ENCODE measurements at places on chromosomes 3 and 15.
A peak's percentile ranks its signal among the peaks of the same experiment; 100 is the strongest.

DNA sequence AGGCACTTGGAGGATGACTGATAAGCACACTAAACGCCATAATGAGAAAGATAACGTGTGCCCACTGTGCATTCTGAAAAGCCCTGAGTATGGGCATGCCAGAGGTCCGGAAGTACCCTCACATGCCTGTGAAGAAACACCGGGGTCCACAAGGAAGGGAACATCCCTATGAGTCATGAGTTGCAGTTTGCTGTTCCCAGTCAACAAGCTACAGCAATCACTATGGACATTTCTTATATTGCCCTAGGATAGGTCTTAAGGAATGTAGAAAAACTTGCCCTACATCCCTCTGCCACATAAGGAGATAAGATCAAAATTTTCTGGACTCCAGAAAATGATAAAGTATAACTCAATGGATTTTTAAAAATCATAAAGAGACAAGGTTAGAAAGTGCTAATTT, 9.9 kb downstream of the MB21D2 start:
- DNase-seq = no peak

- DNase-seq = peak; percentile 44
Observed at GRCh38 chr15:99729920-99730319, 3.3 kb downstream of the LYSMD4 start.

DNA sequence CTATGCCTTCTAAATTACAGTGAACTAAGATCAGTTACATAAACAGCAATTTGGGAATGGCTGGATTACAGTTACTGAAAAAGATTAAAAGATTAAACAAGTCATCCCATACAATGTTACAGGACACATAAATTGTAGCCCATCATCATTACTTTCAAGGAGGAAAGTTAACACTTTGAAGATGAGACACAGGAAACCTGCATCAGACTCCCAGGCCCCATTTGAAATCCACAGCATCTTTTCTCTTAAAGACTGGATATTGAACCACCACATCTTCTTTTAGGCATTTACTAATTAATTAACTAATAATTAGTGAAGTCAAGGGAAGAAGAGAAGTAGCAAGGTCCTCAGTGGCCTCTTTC, 170.2 kb downstream of the PLCL2 start:
- DNase-seq = no peak

DNA sequence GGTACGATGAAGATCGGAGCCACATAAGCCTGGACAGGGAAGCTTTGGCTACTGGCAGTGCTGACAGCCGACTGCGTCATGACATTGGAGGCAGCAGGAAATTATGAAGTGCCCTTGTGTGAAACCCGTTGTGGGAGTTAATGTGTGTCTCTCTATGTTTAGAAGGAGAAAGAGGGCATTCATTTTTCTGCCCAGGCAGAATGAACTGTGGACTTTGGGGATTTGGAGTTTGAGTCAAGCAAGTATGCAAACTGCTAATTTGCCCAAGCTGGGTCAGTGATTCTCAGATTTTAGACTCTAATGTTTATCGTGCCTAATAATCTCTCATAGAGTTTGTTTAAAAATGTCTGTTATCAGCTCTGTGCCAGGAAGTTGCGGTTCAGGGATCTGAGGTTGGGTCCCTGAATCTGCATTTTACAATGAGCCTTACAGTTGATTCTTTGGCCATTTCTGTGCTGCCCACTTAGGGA, 5.6 kb downstream of the CTXND1 start:
- no peak for DNase-seq

DNA sequence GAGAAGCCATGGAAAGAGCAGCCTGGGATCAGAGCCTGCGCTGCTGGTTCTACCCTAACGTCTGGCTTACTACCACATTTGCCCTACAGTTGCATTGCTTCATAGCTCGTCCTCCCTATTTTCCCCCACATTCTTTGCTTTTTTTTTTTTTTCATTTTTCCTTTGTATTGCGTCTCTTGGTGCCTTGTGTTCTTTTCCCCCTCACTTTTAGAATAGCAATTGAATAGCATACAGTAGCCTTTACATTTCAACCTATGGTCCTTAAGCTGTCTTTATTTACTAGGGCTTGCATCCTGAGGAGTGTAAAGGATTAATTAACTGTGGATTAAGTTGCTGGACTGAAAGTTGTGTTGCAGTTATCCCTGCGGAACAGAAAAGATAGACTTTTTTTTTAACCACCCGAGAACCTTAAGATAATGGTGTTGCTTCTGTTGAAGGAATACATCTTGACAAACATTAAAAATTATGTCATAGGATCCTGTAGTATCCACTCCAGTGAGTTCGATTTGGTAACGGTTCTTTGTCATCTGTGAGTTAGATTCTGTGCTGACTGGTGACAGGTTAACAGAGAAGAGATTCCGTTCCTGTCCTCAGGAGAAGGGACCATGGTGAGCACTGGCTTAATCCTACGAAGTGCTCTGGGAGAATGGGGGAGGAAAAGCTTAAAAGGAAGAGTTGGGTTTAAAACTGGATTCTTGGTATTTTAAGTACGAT, 417.4 kb upstream of the NAALADL2 start:
- DNase-seq = no peak

DNA sequence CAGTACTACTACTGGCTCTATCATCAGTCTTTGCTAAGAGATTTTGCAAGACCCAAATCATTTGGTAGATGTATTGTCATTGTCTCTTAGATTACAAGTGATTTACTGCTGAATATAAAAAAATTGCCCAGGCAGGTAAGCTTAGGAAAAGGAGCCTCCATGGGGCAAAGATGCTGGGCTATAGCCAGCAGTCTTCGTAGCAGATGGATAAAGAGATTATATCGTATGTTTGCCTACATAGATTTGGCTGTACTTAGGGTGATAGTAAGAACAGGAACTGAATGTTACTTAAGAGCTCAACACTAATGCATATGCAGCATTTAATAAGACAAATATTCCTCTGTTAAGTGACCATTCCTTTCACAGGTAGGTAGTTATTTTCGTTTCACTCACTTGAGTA, 48.9 kb downstream of the PTPRG start:
- DNase-seq = no peak

GRCh38 chr3:161405087-161405486, 33.8 kb upstream of the SPTSSB start:
- no peak for DNase-seq

- no peak for DNase-seq
Observed at GRCh38 chr3:72161881-72162595, 377.1 kb upstream of the PROK2 start.

GRCh38 chr15:55532944-55533343, 24.9 kb upstream of the DNAAF4 start:
- no peak for DNase-seq

GRCh38 chr3:78888635-78889034, 879.2 kb downstream of the ROBO1 start:
- DNase-seq = no peak

GRCh38 chr3:148221303-148221702, 476.4 kb upstream of the AGTR1 start:
- DNase-seq = no peak

DNA sequence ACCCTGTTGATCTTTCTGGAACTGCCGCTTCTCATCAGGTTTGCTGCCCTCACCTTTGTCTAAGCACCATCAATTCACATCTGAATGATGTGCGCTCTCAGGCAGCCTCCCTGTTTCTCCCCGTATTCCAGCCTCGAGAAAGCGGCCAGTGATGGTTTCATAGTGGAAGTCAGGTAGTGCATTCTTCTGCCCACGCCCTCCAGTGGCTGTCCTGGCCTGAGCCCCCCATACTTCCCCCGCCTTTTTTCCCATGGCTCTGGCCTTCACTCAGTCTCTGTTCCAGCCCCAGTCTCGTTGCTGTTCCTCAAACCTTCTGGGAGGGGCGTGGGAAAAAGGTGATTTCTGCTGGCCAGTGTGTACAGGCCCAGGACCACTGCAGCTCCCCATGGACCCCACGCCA, 101.3 kb downstream of the ASB7 start:
- no peak for DNase-seq

DNA sequence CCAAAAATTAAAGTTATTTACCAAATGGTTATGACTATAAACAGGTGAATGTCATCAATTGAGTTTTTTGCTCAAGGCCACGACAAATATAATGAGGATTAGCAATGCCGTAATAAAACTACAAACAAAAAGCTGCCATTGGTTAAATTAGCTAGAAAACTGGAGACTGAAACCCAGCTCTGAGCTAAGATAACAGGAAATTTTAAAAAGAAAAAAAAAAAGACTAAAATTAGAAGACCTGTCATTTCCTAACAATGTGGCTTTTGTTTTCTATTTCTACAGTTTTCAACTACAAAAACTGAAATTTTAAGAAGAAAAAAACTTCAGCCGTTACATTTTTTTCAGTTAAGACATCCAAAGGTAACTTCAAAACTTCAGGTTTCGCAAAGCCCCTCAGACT, 9.7 kb downstream of the SLC12A6 start:
- DNase-seq = no peak

GRCh38 chr3:48762816-48763215, 45.8 kb upstream of the IP6K2 start:
- no peak for DNase-seq

- peak; percentile 15 for DNase-seq
Observed at GRCh38 chr3:39990532-39990931, 181.1 kb downstream of the MYRIP start.

- DNase-seq = no peak
Observed at GRCh38 chr3:167938516-167938915, 157.2 kb downstream of the GOLIM4 start.

DNA sequence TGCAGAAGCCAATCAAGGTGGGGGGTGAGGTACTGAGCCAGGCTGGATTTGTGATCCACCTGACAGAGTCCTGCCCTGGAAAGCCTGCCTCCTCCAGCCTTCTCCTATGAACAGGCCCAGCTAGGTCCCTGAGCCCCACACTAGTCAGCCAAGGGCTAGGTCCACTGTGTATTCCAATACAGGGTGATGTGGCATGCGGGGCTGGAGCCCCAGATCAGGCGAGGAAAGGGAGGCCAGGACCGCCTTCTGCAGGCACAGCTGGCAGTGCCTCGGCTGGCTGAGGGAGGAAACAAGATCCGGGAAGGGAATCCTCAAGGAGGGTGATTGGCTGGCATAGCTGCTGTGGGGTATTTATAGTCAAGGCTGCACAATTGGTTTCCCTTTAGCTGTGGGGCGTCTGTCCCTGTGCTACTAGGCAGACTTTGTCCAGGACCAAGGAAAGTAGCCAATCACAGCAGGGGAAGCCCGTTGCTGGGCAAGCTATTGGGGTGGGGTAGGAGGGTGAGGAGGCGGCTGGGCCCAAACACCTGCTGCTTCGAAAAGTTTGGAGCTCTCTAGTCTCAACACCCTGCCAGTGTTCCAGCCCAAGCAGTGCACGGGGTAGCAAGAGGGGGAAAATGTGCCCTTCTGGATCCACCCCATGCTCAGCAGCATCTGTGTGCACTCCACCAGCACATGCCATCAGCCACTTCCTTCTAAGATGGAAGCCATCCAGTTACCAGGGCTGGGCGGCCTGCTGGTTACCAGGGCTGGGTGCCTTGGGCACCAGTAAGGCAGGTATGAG, 5.9 kb downstream of the KY start:
- DNase-seq = no peak

DNA sequence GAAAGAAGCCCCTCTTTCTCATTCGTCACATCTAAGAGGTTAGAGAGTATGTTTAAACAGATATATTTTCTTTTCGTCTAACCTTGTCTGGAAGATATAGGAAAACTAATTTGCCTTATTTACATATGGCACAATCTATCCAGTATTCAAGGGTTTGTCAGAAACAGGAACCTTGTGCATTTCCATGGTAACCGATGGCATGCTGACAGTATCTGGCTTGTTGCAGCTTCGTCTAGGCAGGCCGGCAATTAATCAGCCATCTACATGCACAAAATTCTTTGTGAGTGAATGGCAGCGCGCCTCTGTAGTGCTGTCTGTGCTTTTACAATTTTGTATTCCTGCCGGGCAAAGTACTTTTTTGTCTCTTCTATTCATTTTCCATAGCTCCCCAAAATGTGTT, 294.0 kb upstream of the SOX2 start:
- no peak for DNase-seq
